ENCODE measurements at places on chromosomes 12 and 14. TPM values are rescaled to one million over a fixed set of nuclear protein-coding genes. Genes with fewer than 3 reads are reported as not detected.

GRCh38 chr14:95875831-95876760 lies 536 bp upstream of the TUNAR start:
- H3K36me3 ChIP-seq: no peaks in the 10 kb centered on the region
- peak overlapping the region; percentile 74 for H3K4me3 ChIP-seq
- H3K27ac ChIP-seq: no peak overlapping the region
- H3K4me1 ChIP-seq: peaks cover 9% of the 10 kb centered on the region
- H3K27me3 ChIP-seq: no peaks in the 10 kb centered on the region
- DNase-seq: peak; percentile 76

DNA sequence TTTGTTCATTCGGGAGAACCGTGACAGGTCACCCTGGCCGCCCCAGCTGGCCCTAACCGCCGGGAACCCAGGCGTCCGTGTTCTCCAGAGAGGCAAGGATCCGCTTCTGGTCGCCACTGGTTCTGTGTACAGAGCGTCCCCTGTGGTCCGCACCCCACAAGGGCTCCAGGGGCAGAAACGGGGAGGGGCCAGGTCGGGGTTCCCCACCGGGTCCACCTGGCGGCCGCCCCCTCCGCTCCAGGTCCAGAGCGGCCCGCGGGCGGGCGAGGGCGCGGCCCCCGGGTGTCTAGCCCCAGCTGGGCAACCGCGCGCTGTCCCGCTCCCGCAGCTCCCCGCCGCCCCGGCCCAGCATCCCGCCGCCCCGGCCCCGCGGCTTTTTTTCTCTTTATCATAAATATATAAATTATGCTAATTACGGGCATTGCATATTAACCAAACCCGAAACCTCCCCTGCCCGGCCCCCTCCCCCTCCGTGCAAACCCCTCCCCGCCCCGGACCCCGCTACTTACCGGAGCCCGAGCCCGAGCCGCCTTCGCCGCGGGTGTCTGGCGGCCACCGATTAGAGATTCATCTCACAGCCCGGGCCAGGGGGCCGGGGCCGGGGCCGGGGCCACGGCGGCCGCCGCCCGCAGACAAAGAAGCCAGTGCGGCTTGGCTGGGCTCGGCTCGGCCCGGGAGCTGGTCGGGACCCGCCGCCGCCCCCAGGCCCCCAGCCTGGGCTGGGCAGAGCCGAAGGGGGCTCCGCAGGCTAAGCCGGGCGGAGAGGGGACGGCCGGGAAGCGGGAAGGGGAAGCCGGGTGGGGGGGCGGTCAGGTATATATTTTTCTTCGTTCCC lies 512 bp downstream of the POU6F1 start:
- H3K27me3 ChIP-seq: no peaks in the 10 kb centered on the region
- H3K4me1 ChIP-seq: no peaks in the 10 kb centered on the region
- no peak overlapping the region for H3K27ac ChIP-seq

- H3K4me1 ChIP-seq: no peaks in the 10 kb centered on the region
- no peak overlapping the region for H3K4me3 ChIP-seq
- no peaks in the 10 kb centered on the region for H3K27me3 ChIP-seq
- peaks cover 11% of the 10 kb centered on the region for H3K36me3 ChIP-seq
- no peak for DNase-seq
Observed at GRCh38 chr14:48738186-48738925, 847.8 kb downstream of the RPS29 start.

DNA sequence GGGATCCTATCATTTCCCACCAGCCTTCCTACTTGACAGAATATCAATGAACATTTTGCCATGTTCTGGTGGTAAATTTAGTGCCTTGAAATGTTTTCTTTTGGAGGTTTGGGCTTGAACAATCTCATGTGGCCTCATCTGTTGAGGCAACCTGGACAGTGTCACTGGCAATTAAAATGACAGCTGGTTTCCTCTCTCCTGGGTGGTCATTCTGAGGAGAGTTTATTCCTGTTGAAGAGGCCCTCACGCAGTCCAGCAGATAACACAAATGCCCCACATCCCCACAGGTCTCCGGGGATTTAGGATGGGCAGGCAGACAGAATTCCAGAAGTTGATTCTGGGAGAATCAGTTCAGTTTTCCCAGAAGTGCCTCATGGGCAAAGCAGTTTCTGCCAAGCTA lies 41.9 kb downstream of the MMAB start:
- no peak for DNase-seq
- no peak overlapping the region for H3K4me3 ChIP-seq
- H3K4me1 ChIP-seq: 0 out of 2 replicates have a peak, but pooled peaks cover 4% of the 10 kb centered on the region
- peaks cover 9% of the 10 kb centered on the region for H3K36me3 ChIP-seq
- H3K27me3 ChIP-seq: no peaks in the 10 kb centered on the region

DNA sequence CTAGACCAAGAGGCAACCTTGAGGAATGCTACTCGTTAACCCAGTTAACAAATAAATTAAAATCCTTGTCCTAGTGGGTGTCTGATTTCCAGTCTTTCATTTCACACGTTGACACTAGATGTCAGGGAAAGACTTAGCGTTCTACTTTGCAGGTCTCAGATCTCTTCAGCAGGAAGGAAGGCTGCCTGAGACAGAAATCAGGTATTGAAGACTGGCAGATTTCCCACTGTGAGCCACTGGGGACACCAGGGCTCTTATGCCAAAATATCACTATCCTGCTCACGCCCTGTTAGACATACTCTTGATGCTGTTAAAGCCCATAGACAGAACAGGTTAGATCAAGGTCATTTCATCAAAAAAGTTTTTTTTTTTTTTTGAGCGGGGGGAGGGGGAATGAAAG lies 33.0 kb downstream of the EMP1 start:
- H3K36me3 ChIP-seq: peaks cover 5% of the 10 kb centered on the region
- H3K4me1 ChIP-seq: no peaks in the 10 kb centered on the region
- no peaks in the 10 kb centered on the region for H3K27me3 ChIP-seq

- H3K36me3 ChIP-seq: peaks cover 23% of the 10 kb centered on the region
- no peak overlapping the region for H3K27ac ChIP-seq
- no peaks in the 10 kb centered on the region for H3K27me3 ChIP-seq
- no peaks in the 10 kb centered on the region for H3K4me1 ChIP-seq
- H3K4me3 ChIP-seq: no peak overlapping the region
- no peak for DNase-seq
Observed at GRCh38 chr14:49541049-49541448, 45.1 kb downstream of the RPS29 start.

GRCh38 chr12:51362747-51363342 lies 16.4 kb upstream of the CELA1 start:
- no peak overlapping the region for H3K4me3 ChIP-seq
- H3K36me3 ChIP-seq: peaks cover 22% of the 10 kb centered on the region
- no peak overlapping the region for H3K27ac ChIP-seq
- H3K4me1 ChIP-seq: no peaks in the 10 kb centered on the region
- no peak for DNase-seq

DNA sequence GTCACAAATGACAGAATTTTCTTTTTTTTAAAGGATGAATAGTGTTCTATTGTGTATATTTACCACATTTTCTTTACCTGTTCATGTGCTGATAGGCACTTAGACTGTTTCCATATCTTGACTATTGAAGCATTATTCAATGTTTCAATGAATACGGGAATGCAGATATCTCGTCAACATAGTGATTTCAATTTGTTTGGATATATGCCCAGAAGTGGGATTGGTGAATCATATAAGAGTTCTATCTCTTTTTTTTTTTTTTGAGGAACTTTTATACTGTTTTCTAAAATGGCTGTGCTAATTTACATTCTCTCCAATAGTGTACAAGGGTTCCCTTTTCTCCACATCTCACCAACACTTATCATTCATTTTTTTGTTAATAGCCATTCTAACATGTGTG lies 97.9 kb upstream of the FAR2 start:
- no peaks in the 10 kb centered on the region for H3K36me3 ChIP-seq
- H3K4me3 ChIP-seq: no peak overlapping the region
- H3K27ac ChIP-seq: no peak overlapping the region
- DNase-seq: no peak

GRCh38 chr14:99132821-99133635 lies 139.0 kb downstream of the BCL11B start:
- DNase-seq: peak; percentile 22
- no peaks in the 10 kb centered on the region for H3K36me3 ChIP-seq
- H3K27ac ChIP-seq: no peak overlapping the region
- no peaks in the 10 kb centered on the region for H3K4me1 ChIP-seq
- H3K4me3 ChIP-seq: no peak overlapping the region

DNA sequence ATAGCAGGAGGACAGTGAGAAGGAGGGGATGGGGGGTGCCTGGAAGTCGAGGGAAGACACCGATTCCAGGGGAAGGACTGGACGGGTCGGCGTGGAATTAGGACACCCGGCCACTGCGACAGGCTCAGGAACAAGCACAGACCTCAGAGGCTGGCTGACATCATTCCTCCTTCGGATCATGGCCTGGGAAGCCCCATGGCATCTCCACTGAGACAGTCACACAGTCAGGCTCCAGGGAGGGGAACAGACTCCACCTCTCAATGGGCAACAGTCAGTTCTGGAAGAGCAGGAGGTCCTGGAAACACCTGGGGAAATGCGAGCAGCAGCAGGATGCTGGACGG lies 67.9 kb upstream of the FBRSL1 start:
- H3K4me1 ChIP-seq: no peaks in the 10 kb centered on the region
- peaks cover 50% of the 10 kb centered on the region for H3K27me3 ChIP-seq
- H3K36me3 ChIP-seq: peaks cover 2% of the 10 kb centered on the region

- DNase-seq: no peak
- peaks cover 2% of the 10 kb centered on the region for H3K36me3 ChIP-seq
- no peaks in the 10 kb centered on the region for H3K27me3 ChIP-seq
- no peak overlapping the region for H3K27ac ChIP-seq
- no peak overlapping the region for H3K4me3 ChIP-seq
Observed at GRCh38 chr12:67533159-67533558, 115.4 kb upstream of the DYRK2 start.

DNA sequence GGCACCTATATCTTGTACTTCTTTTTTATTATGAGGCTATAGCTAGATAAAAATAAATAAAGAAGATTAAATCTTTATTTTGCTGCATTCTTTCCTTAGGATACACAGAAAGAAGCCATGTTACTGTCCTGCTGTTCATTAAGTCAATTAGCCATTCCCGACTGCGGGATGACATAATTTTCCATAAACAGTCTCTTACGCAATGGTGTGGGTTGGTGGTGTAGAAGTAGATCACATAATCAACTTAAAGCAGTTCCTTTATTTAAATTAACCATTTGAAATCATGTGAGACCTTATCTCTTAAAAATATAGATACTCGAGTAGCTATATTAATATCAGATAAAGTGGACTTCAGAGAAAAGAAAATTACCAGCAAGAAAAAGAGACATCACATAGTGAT lies 40.2 kb downstream of the TAOK3 start:
- no peak for DNase-seq
- H3K36me3 ChIP-seq: no peaks in the 10 kb centered on the region
- H3K4me3 ChIP-seq: no peak overlapping the region
- no peak overlapping the region for H3K27ac ChIP-seq

DNA sequence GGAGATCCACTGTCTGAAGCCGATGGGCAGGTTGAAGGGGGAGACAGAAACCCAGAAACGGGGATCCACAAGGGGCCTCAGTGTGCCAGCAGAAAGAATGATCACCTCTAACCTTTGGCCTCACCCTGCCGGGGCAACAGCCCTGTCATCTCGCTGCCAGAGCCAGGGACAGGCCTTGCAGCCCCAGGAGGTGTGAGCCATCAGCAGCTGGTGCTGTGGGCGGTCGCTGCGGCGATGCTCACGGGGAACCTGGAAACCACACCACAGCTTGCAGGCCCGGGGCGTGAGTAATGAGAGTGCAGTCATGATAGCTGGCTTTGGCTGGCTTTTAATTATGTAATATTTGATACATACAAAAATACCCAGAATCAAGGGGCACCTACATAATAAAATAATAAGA lies 4.7 kb upstream of the TTC7B start:
- no peaks in the 10 kb centered on the region for H3K4me1 ChIP-seq
- H3K27me3 ChIP-seq: no peaks in the 10 kb centered on the region
- H3K27ac ChIP-seq: no peak overlapping the region
- no peak for DNase-seq

DNA sequence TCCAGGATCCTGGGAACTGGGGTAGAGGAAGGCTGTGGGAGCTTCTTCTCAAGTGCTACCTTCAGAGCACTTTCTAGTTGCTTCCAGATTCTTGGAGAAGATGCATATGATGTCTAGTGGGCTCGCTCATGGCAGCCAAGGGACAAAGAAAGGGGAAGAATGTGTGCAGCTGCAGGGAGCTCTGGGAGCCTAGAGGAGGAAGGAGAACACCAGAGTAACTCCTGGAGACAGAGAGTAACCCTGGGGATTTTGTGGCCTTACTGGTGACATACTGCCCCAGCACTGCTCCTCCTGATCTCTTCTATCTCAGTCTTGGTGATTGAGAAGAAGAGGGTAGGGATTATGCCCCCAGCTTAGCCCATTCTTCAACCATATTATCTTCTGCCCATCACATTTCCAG lies 10.3 kb upstream of the SP7 start:
- no peak overlapping the region for H3K4me3 ChIP-seq
- H3K4me1 ChIP-seq: no peaks in the 10 kb centered on the region
- H3K36me3 ChIP-seq: no peaks in the 10 kb centered on the region
- DNase-seq: no peak
- no peak overlapping the region for H3K27ac ChIP-seq

GRCh38 chr12:107287436-107288413 lies 194.4 kb upstream of the CRY1 start:
- no peak overlapping the region for H3K4me3 ChIP-seq
- no peak for DNase-seq
- no peak overlapping the region for H3K27ac ChIP-seq
- no peaks in the 10 kb centered on the region for H3K4me1 ChIP-seq

The AKAP3 gene
- total RNA-seq: 1.3 TPM

The GALNT8 gene
- 5.4 TPM for total RNA-seq

The SELPLG gene
- total RNA-seq: 0.09 TPM

The OTX2 gene
- 193 TPM for total RNA-seq

The RNU4-1 gene
- total RNA-seq: 3,277 TPM

The C12orf54 gene
- not detected for total RNA-seq

The PTCSC3 gene
- total RNA-seq: not detected

The PPHLN1 gene
- total RNA-seq: 59.2 TPM

The DBX2 gene
- not detected for total RNA-seq

The CNTN1 gene
- total RNA-seq: 6.5 TPM

Measured in H9 (cell line).